ENCODE measurements at places on chromosomes 4 and X. TPM values are rescaled to one million over a fixed set of nuclear protein-coding genes. Genes with fewer than 3 reads are reported as not detected.

GRCh38 chr4:48620093-48620492 lies 130.0 kb downstream of the ZAR1 start:
- no peak for DNase-seq

GRCh38 chr4:110085131-110085530 lies 113.3 kb downstream of the ELOVL6 start:
- no peak for DNase-seq

DNA sequence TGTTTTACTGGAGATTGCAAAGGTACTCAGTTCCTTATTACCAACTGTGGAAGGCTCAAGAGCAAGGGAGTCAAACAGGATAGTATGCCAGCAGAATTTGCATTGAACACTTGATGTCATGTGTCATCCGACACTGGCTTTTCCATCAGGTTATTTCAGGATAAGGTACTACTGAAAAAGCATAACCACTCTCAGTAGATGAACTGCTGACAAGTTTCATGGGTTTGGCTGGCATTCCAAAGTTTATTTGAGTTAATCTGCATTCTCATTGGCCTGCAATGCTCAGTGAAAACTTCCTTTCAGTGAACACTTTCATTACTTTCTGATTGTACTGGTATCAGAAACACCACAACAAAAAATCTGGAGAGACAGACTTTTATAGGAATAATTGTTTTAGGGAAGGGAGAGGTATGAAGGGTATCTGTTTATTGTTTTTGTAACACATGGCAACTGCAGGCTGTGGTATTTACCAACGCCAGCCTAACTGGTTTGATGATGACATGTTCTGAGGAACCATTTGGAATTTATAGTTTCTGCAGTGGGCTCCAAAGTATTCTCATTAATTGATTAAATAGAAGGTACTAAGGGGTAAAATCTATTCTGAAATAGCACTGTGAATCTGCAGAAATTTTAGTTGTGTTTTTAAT lies 345.7 kb upstream of the NR3C2 start:
- DNase-seq, result no peak

GRCh38 chr4:2364654-2365053 lies 53.8 kb downstream of the ZFYVE28 start:
- DNase-seq, result no peak

- DNase-seq, result no peak
Observed at GRCh38 chr4:4271912-4272311, 18.0 kb downstream of the LYAR start.

GRCh38 chr4:68193194-68193593 lies 52.3 kb downstream of the TMPRSS11B start:
- DNase-seq, result no peak

GRCh38 chr4:163317110-163317509 lies 15.3 kb downstream of the NPY1R start:
- no peak for DNase-seq

- no peak for DNase-seq
Observed at GRCh38 chr4:1676605-1677525, 7.2 kb downstream of the FAM53A start.

GRCh38 chrX:68375803-68376202 lies 57.5 kb downstream of the OPHN1 start:
- no peak for DNase-seq

- DNase-seq, result no peak
Observed at GRCh38 chr4:155962767-155963166, 9.1 kb upstream of the CTSO start.

DNA sequence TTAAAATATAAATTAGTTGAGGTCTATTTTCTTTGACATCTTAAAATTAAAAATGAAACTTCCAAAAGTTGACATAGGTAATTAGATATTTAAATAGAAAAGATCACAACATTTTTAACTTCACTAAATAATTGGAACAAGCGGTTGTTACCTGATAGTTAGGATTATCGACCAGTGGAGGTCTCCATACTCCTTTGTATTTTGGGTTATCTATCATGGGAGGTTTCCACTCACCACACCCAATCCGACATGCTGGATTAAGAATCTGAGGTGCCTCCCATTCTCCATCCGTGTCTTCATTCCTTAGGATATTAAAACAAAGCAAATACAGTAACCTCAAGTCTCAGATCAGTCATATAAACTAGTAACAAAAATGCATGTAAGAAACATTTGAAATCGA lies 22.2 kb downstream of the SCOC start:
- DNase-seq, result no peak

Gene TMSB15A
- total RNA-seq, result not detected

Gene PDCL2
- total RNA-seq, result not detected

Gene HTR2C
- total RNA-seq, result not detected

Gene PLK4
- total RNA-seq, result 0.38 TPM

Gene F9
- not detected for total RNA-seq

Gene SCRG1
- 0.65 TPM for total RNA-seq

Gene TIGD2
- 4.0 TPM for total RNA-seq

Gene SHROOM3
- 3.7 TPM for total RNA-seq

Gene HTATSF1
- total RNA-seq, result 55.7 TPM

Gene CXCL10
- 3.5 TPM for total RNA-seq

Gene TKTL2
- 0.36 TPM for total RNA-seq

Gene PITX2
- total RNA-seq, result not detected

Gene TMEM154
- total RNA-seq, result 2.0 TPM

Gene RAB41
- total RNA-seq, result not detected

All from omental fat pad (tissue), 4 donors.